Left ventricle myocardium inferior (tissue), 1 donor: ENCODE measurements at places on chromosomes 1 and 21. TPM values are rescaled to one million over a fixed set of nuclear protein-coding genes. Genes with fewer than 3 reads are reported as not detected.

Gene PADI2
- total RNA-seq, result 0.49 TPM

Gene SPRR2A
- not detected for total RNA-seq

Gene NT5C1A
- 26.8 TPM for total RNA-seq

Gene CSDE1
- 910 TPM for total RNA-seq

Gene SYT14
- not detected for total RNA-seq

DNA sequence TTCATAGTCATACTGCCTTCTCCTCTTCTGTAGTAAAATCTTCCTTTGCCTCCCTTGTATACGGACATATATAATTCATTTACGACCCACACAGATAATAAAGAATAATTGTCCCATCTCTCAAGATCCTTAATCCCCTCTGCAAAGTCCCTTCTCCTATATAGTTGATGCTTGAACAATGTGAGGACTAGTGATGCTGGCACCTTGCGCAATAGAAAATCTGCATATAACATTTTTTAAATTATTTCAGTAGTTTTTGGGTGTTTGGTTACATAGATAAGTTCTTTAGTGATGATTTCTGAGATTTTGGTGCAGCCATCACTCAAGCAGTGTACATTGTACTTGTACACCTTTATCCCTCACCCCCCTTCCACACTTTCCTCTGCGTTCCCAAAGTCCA lies 21.0 kb downstream of the DIRAS3 start:
- DNase-seq, result no peak
- no peak overlapping the region for H3K27ac ChIP-seq
- H3K36me3 ChIP-seq, result no peaks in the 10 kb centered on the region
- H3K4me3 ChIP-seq, result no peak overlapping the region
- H3K27me3 ChIP-seq, result no peaks in the 10 kb centered on the region

DNA sequence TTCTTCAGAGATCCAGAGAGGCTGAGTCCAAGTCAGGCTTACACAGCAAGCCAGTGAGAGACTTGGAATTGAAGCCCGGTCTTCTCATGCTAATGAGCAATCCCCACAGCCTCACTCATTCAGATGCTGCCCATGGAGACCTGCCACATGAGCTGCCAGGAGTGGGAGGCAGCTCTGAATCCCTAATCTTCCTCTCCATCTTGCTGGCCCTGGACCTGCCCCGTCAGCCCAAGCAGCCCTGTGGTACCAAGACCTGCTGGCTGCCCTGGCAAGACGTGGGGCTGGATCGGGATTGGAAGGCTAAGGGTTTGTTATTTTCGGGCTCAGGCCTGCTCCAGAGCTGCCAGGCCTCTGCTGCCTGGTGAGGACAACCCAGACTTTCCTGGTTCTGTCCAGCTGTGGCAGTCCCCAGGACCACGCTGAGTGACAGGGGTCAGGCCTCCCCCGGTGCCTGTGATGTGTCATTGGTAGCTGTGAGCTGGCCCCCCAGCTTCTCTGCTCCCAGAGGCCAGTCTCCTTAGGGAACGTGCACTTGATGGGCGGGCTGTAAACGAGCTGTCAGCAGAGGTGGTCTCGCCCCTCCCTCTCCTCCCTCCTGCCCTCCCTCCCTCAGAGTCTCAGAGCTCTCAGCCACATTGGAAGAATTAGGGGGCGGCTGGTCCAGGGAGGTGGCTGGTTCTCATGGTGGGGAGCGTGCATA lies 135.0 kb downstream of the FOXD2 start:
- no peak for DNase-seq
- no peaks in the 10 kb centered on the region for H3K36me3 ChIP-seq
- H3K4me3 ChIP-seq, result no peak overlapping the region
- peaks cover 64% of the 10 kb centered on the region for H3K27me3 ChIP-seq

- no peaks in the 10 kb centered on the region for H3K4me1 ChIP-seq
- no peak for DNase-seq
- no peaks in the 10 kb centered on the region for H3K36me3 ChIP-seq
- H3K4me3 ChIP-seq, result no peak overlapping the region
Measured at GRCh38 chr1:178694923-178695525, 30.0 kb upstream of the RALGPS2 start.

GRCh38 chr1:8146257-8146855 lies 120.2 kb upstream of the ERRFI1 start:
- DNase-seq, result no peak
- no peaks in the 10 kb centered on the region for H3K27me3 ChIP-seq
- no peak overlapping the region for H3K27ac ChIP-seq
- no peak overlapping the region for H3K4me3 ChIP-seq
- no peaks in the 10 kb centered on the region for H3K4me1 ChIP-seq
- no peaks in the 10 kb centered on the region for H3K36me3 ChIP-seq

DNA sequence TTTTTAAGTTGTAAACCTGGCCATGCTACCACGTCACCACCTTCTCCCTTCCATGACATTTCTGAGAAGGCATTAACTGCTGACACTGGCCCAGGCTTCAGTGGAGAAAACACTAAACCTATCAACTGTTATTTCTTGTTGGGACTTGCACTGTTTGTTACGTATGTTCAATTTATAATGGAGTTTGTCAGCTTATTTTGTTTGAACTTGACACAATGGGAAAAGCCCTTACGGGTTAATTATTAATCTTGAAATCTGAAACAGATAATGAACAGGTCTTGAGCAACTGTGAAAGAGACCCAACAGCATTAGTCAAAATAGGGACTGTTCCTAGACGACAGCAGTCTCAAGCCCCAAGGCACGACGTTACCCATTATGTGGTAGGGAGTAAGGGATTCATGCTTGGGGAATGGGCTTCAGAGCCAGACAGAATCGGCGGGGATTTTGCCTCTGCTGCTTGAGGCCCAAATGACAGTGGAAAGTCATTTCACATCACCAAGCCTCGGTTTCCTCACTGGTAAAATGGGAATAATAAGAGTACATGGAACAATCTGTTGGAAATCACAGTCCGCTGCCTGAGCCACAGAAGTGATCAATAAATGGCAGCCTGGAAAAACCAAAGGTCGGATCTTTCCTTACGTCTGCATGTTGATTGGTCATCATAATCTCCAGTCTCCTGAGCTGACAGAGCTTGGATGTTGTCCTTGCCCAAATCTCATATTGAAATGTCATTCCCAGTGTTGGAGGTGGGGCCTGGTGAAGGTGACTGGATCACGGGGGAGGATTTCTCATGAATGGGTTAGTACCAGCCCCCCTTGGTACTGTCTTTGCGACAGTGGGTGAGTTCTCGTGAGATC lies 44.5 kb downstream of the TIAM1 start:
- H3K4me3 ChIP-seq, result no peak overlapping the region
- H3K27me3 ChIP-seq, result no peaks in the 10 kb centered on the region
- no peaks in the 10 kb centered on the region for H3K4me1 ChIP-seq
- DNase-seq, result no peak

DNA sequence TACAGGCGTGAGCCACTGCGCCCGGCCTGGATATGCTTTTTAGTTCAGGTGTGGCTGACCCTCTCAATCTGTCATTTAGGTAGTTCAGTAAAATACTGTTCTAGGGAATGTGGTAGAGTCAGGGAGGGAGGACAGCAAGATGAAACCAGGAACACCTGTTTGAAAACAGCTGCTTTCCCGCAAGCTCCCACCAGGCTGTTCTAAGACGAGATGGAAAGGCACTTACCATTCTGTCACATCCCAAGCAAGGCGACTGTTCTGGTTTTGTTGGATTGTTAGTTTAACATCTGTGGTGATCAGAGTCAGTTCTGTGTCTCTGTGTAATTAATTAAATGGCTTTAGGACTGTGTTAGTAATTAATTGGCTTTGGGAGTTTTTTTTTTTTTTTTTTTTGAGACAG lies 2.9 kb downstream of the CHAF1B start:
- H3K27me3 ChIP-seq, result no peaks in the 10 kb centered on the region
- H3K4me1 ChIP-seq, result peaks cover 15% of the 10 kb centered on the region
- DNase-seq, result no peak
- H3K36me3 ChIP-seq, result no peaks in the 10 kb centered on the region
